NCI-H1436 (cell line): ENCODE measurements at places on chromosomes 12 and 14.

GRCh38 chr12:24546084-24546483 lies 402.8 kb downstream of the BCAT1 start:
- DNase-seq: no peak

DNA sequence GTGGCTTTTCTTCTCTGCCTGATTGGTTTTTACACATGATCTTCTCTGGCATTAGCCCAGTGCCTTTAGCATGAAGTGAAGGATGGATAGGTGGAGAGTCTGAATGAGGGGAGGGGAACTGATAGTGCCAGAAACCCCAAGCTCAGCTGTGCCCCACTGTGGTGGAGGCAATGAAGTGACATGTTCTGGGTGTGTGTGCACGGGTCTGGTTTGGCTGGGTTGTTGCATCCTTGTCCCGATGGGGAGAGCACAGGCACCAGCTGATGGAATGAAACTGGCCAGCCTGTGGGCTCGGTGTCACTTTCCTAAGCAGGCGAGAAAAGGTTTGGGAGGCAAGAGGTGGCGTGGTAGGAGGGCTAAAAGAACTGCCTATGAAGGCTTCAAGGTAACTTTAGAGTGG lies 65.3 kb downstream of the CACNA1C start:
- DNase-seq: no peak

- no peak for DNase-seq
Measured at GRCh38 chr12:10554756-10555481, 49.2 kb downstream of the EIF2S3B start.

DNA sequence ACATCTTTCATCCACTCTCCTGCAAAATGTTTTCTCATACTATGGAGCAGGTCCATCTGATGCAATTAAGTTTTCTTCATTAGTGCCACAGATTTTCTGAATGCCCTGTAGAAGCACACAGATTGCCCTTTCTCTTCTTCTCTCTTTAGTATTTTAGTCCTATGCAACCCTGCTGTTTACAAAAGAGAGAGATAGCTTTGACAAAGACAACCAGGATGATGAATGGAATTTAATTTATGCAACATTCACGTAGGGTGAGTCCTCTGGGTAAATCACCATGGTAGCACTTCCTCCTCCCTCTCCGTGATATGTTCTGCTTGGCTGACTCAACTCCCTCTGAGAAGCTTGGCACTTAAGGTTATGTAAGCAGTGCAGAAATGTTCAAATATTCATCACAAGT lies 400.9 kb upstream of the PDE3A start:
- peak; percentile 79 for DNase-seq

DNA sequence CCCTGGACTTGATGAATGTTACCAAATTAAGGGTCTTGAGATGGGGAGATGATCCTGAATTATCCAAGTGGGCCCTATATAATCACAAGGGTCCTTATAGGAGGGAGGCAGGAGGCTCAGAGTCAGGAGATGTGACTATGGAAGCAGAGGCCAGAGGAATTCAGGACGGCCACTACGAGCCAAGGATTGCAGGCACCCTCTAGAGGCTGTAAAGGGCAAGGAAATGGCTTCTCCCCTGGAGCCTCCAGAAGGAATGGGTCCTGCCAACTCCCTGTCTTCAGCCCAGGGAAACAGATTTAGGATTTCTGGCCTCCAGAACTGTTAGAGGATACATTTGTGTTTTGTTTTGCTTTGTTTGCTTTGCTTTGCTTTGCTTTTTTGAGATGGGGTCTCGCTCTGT lies 8.8 kb downstream of the BDKRB1 start:
- no peak for DNase-seq
